ENCODE measurements at places on chromosomes 13 and 19.

- no peak for DNase-seq
Measured at GRCh38 chr13:97434397-97435201, 630 bp downstream of the RAP2A start.

DNA sequence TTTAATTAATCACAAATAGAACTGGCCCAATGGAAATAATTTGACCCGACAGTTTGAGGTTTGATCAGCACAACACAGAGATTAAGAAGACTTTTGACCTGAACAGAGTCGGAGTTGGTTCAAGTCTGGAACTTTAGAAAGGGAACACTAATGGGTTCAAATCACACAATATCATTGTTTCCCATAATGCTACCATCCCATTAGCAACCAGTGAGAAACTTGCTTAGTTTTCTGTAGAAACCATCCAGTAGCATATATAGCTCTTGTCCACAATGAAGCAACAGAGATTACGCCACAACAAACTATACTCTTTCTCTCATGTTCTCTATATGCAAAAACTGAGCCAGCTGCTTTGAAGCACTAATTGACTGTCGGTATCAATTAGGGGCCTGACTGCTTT lies 376.9 kb upstream of the SPRY2 start:
- no peak for DNase-seq

- DNase-seq = no peak
Measured at GRCh38 chr13:111295886-111296285, 24.6 kb upstream of the TEX29 start.

DNA sequence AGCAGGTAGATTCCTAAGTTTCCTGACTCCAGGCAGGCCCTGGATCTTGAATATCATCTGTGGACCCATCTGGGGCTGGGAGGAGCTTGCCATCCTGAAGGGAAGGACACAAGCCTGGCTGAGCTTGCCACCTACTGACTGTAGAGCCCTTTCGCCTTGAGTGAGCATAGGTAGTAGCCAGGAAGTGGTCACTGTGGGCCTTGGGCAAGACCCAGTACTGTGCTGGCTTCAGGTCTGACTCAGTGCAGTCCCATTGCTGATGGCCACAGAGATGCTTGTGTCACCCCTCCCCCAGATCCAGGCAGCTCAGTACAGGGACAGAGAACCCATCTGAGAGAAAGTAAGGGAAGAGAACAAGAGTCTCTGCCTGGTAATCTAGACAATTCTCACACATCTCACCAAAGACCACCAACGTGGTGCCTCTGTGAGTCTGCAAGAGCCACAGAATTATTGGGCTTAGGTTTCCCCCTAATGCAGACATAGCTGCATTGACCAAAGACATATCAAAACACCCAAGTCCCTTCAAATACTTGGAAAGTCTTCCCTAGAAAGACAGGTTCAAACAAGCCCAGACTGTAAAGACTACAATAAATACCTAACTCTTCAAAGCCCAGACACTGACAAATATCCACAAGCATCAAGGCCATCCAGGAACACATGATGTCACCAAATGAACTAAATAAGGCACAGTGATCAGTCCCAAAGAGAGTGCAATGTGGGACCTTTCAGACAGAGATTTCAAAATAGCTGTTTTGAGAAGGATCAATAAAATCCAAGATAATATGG lies 108.2 kb upstream of the WASF3 start:
- no peak for DNase-seq

- no peak for DNase-seq
Measured at GRCh38 chr19:38503077-38503410, 69.6 kb downstream of the RYR1 start.

DNA sequence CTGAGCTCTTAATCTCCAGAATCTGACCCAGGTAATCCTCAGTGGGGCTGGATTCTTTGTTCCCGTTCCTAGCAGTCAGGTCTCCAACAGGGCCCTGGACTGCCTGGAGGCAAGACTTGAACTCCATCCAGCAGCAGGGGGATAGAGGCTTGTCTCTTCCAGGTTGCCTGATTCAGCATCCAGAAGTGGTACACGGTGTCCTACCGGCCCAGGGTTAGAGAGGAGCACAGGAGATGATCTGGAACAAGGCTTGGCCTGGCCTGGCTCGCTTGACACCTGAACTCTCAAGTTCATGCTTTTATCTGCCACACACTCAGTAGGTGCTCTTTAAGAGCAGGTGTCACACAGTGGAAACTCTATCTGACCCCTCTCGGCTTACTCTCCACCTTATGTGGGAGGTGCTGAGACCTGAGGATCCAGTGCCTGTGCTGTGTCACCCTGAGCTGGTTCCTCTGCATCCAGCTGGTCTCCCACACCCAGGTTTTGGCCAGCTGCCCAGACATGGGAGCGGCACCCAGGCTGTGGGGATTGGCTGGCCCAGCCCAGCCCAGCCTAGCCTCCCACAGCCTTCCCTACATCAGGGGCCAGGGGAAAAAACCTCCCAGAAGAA lies at the start of gene CYP4F3:
Gene CYP4F3, plus strand, starts transcription at position 604 of the 610 bp plus-strand sequence. CDS start 519 bp downstream, outside the sequence.
- peak; percentile 70 for DNase-seq

DNA sequence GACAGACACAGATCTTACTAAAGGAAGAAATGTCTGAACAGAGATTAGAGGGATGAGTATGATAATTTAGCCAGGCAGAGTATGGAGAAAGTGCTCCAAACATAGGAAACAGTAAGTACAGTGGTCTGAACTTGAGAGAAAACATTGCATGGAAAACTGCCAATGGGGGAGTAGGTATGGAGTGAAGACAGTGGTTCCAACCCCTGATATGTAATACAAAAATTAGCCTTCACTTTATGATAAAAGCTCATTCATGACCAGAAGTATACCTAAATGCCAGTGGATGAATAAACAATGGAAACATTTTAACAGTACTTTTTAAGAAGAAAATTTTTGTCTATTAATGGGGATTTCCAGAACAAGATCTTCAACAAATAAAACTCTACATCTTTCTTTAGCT lies 334.0 kb downstream of the DIAPH3 start:
- DNase-seq = no peak

GRCh38 chr13:35768551-35768950 lies 292.1 kb upstream of the MAB21L1 start:
- DNase-seq = no peak

DNA sequence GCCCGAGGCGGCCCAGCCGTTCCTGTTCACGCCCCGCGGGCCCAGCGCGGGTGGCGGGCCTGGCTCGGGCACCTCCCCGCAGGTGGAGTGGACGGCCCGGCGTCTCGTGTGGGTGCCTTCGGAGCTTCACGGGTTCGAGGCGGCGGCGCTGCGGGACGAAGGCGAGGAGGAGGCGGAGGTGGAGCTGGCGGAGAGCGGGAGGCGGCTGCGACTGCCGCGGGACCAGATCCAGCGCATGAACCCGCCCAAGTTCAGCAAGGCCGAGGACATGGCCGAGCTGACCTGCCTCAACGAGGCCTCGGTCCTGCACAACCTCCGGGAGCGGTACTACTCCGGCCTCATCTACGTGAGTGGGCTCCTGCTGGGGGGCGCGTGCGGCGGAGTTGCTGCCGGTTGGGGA lies 7.0 kb downstream of the MYH14 start:
- no peak for DNase-seq

- DNase-seq = no peak
Measured at GRCh38 chr19:32869966-32870573, 503 bp upstream of the SLC7A9 start.

DNA sequence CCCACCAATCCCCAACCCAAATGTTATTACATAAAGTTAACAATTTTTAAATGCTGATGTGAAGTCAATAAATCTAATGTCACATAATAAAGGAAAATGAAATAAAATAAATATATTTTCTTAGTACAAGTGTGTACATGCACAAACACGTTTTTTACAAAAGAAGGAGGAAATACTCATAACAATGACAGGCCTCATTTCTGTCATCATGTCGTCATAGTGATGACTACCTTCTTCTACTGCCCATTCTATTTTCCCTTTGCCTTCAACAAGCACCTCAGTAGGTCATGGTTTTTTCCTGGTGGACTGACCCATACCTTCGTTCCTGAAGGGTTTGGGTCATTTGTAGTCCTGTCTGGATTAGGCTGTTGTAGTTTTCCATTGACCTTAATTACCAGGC lies 185.3 kb upstream of the IPO5 start:
- no peak for DNase-seq

GRCh38 chr13:48828962-48829411 lies 146.7 kb upstream of the FNDC3A start:
- no peak for DNase-seq

- DNase-seq = no peak
Measured at GRCh38 chr13:40596484-40596883, 70.0 kb downstream of the FOXO1 start.

GRCh38 chr13:67069117-67069767 lies 160.9 kb downstream of the PCDH9 start:
- no peak for DNase-seq

GRCh38 chr13:35723053-35723461 lies 246.6 kb upstream of the MAB21L1 start:
- no peak for DNase-seq
